ENCODE measurements at places on chromosomes 5 and 9. TPM values are rescaled to one million over a fixed set of nuclear protein-coding genes. Genes with fewer than 3 reads are reported as not detected.

The BSPRY gene
- total RNA-seq, result not detected

The MRRF gene
- 44.0 TPM for total RNA-seq

The PCDHB15 gene
- not detected for total RNA-seq

The FBXL7 gene
- 5.7 TPM for total RNA-seq

The BTNL3 gene
- total RNA-seq, result not detected

The TRIM7 gene
- total RNA-seq, result 13.5 TPM

The SLC46A2 gene
- not detected for total RNA-seq

The PLAC8L1 gene
- 0.20 TPM for total RNA-seq

The SH3GL2 gene
- total RNA-seq, result not detected
